ENCODE measurements at places on chromosomes 5 and 9.

GRCh38 chr5:39441838-39442237 lies 17.1 kb upstream of the DAB2 start:
- no peak for DNase-seq

DNA sequence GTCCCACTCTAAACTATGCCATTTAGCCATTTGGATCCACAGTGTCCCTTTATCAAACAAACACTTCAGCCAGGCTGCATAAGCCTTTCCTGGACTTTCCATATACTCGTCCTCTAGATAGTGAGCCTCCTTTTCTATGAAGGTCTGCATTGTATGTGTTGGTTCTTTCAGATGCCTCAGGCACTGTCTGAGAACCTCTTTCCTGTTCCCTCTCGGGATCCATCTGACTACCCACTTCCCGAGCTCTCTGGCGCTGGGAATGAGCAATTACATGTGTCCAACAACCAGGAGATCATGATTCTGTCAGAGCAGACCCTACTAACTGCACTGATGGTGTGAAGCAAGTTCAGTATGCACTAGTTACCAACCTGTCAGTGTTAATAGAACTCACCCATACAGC lies 14.2 kb downstream of the SMC2 start:
- no peak for DNase-seq

- DNase-seq = peak; percentile 16
Observed at GRCh38 chr5:473551-474192, 30.7 kb downstream of the EXOC3 start.

GRCh38 chr5:65418661-65419060 lies 63.1 kb downstream of the ADAMTS6 start:
- no peak for DNase-seq

GRCh38 chr5:96636594-96636993 lies 25.6 kb upstream of the CAST start:
- no peak for DNase-seq

- peak; percentile 44 for DNase-seq
Observed at GRCh38 chr9:37329576-37329975, 92.9 kb upstream of the GRHPR start.

- DNase-seq = no peak
Observed at GRCh38 chr5:51013036-51013435, 346.6 kb downstream of the PARP8 start.

DNA sequence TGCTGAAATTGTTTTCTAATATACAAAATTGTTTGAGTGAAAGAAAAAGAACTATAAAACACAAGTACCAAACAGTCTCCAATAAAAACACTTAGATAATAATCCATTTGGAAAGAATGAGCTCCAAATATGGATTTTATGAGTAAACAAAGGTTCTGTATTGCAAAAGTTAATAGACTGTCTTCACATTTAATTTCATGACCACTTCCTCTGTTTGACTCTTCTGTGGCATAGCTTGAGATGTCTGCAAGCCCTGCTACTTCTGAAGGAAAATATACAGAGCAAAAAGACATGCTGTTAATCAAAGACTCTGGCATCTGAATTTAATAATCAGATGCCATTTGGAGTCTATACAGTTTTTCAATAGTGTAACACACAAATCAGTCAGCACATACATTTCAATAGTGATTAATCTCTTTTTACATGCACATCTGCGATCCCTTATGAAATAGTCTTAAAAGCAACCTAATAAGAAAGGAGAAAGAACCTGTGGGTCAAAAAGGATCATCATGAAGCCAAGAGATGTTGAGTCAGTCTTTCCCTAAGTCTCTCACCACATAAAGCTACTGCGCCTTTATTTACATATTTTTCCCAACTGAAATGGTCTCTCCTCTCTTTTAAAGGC lies 165.4 kb upstream of the LHFPL2 start:
- no peak for DNase-seq

GRCh38 chr9:35452481-35452880 lies 37.4 kb upstream of the RUSC2 start:
- DNase-seq = no peak

DNA sequence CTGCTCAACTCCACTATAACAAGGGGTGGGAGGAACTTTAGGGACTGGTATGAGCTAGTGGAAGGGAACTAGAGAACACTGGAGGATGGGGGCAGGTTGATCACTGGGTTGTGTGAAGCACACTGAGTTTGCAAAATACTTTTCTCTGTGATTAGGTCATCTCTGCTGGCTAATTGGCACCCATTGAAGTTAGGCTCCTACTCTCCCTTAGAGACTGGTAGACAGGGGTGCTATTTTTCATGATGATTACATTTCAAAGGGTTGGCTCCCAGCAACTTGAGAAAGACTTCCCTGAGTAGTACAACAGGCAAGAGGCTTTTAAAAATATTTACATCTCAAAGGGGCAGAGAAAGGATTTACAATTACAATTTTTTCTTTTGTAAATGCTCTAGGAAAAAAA lies 50.4 kb upstream of the MTAP start:
- DNase-seq = no peak

DNA sequence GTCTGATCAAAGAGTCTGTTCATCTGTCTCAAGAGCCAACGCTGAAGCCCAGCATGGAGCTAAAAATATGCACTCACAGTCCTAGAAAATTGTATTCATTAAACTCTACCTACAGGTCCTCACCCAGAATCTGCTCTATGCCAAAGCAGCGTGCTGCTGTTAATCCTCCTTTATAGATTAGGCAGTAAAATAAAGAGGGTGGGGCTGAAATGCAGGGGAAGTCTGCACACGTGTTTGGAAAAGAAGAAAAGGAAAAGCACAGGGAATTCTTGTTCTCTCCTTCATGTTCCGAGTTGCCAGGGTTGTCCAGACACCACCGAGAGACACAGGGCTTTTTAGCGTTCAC lies 121.4 kb upstream of the TMEM161B start:
- no peak for DNase-seq

GRCh38 chr9:79973627-79974026 lies 401.9 kb downstream of the TLE4 start:
- DNase-seq = no peak

- no peak for DNase-seq
Observed at GRCh38 chr9:91146391-91147019, 215.2 kb downstream of the AUH start.
